ENCODE measurements at places on chromosomes 1 and 21. TPM values are rescaled to one million over a fixed set of nuclear protein-coding genes. Genes with fewer than 3 reads are reported as not detected.

The CA6 gene
- total RNA-seq = not detected

The PDC gene
- not detected for total RNA-seq

The HAO2 gene
- not detected for total RNA-seq

The RASAL2 gene
- 22.7 TPM for total RNA-seq

The NBPF10 gene
- total RNA-seq = 2.0 TPM

The WDR64 gene
- not detected for total RNA-seq

The ZC3H11A gene
- total RNA-seq = 83.5 TPM

The NTNG1 gene
- total RNA-seq = 11.6 TPM

The VANGL2 gene
- total RNA-seq = under 0.01 TPM

The ZNF683 gene
- not detected for total RNA-seq

The NIPAL3 gene
- total RNA-seq = 60.4 TPM

The CDK18 gene
- total RNA-seq = 1.3 TPM

The RERE gene
- total RNA-seq = 41.0 TPM

The NES gene
- 110 TPM for total RNA-seq

The INKA2 gene
- total RNA-seq = 2.6 TPM

The ARHGEF11 gene
- 22.4 TPM for total RNA-seq

The DEGS1 gene
- total RNA-seq = 71.8 TPM

The EPHA8 gene
- total RNA-seq = not detected

The KIAA0040 gene
- 0.17 TPM for total RNA-seq

The PTAFR gene
- total RNA-seq = 0.15 TPM

The LRRC71 gene
- not detected for total RNA-seq

The MAEL gene
- not detected for total RNA-seq

The ZNF695 gene
- 2.0 TPM for total RNA-seq

The NID1 gene
- total RNA-seq = 48.3 TPM

The SLC30A1 gene
- total RNA-seq = 27.6 TPM

The HCRTR1 gene
- not detected for total RNA-seq

The BSND gene
- not detected for total RNA-seq

The DMBX1 gene
- not detected for total RNA-seq

The TEDDM1 gene
- not detected for total RNA-seq

The CAMSAP2 gene
- 31.1 TPM for total RNA-seq

The TNFRSF14 gene
- total RNA-seq = 61.9 TPM

The PALMD gene
- total RNA-seq = 2.0 TPM

The NUP210L gene
- total RNA-seq = 0.15 TPM

The IFNLR1 gene
- total RNA-seq = not detected

The MAST2 gene
- 29.8 TPM for total RNA-seq

The ARHGEF19 gene
- 3.5 TPM for total RNA-seq

The WNT2B gene
- 3.2 TPM for total RNA-seq

The TNFSF18 gene
- under 0.01 TPM for total RNA-seq

The GBP2 gene
- total RNA-seq = 47.7 TPM

The KIAA1614 gene
- total RNA-seq = 9.6 TPM

The HUNK gene
- total RNA-seq = not detected

The INAVA gene
- not detected for total RNA-seq

The PHTF1 gene
- 31.4 TPM for total RNA-seq

The IPP gene
- total RNA-seq = 16.9 TPM

The FAM76A gene
- total RNA-seq = 15.1 TPM

The LAMTOR5 gene
- total RNA-seq = 75.8 TPM

The CCDC185 gene
- total RNA-seq = 0.17 TPM

The ABCA4 gene
- total RNA-seq = not detected

The SLC25A34 gene
- 0.58 TPM for total RNA-seq

The FOXD2 gene
- 0.66 TPM for total RNA-seq

The OR2T29 gene
- total RNA-seq = not detected

The LCE1F gene
- not detected for total RNA-seq

Measured in smooth muscle cell of trachea (primary cell).